ENCODE measurements at places on chromosomes 7 and 10. TPM values are rescaled to one million over a fixed set of nuclear protein-coding genes. Genes with fewer than 3 reads are reported as not detected.

Gene ZNF479
- total RNA-seq, result not detected

Gene OR9A2
- total RNA-seq, result 0.22 TPM

Gene UFSP1
- 7.9 TPM for total RNA-seq

Gene IFIT1
- 9.1 TPM for total RNA-seq

Gene BTBD16
- total RNA-seq, result not detected

Gene TCAF2
- total RNA-seq, result 2.1 TPM

Gene TMEM270
- not detected for total RNA-seq

Gene CCDC7
- total RNA-seq, result 51.2 TPM

Gene GRID1
- 2.1 TPM for total RNA-seq

Gene NXPH1
- not detected for total RNA-seq

Gene SUN3
- not detected for total RNA-seq

Gene DBF4
- total RNA-seq, result 12.7 TPM

Gene GBX1
- total RNA-seq, result not detected

Gene MYOF
- total RNA-seq, result 72.0 TPM
